ENCODE measurements at places on chromosomes 2 and 18.

- DNase-seq: no peak
Observed at GRCh38 chr2:50582164-50582563, 449.8 kb downstream of the NRXN1 start.

DNA sequence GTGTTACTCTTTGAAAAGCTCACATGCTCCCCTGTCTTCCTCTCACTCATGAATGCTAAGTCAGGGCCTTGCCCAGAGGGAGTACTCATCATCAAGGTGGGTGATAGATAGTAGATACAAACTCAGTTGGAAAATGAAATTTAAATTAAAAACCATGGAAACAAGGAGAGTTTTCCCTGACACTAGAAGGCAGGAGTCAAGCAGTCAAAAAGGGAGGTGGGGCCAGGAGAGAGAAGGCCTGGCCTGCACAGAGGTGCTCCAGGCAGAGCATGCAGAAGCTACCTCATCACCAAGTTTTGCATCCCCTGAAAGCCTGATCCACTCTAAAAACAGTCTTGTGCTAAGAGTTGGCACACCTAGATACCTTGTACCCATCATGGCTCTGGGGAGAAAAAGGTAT, 143.7 kb downstream of the MYO5B start:
- no peak for DNase-seq

DNA sequence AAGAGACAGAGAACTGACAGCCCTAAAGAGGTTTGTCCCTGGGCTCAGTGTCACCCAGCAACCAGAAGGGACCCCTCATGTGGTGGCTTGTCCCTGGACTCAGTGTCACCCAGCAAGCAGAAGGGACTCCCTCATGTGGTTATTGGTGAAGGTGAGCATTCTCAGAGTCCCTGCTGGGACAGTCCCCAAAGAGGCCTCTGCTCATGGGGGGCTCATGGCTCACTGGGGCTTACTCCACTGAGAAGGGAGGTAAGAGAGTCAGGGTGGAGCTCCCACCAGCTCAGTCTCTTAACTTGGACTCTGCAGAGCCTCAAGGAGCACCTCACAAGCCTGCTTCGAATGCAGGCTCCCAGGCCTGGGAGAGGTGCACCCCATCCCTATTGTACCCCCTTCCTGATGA, 145.2 kb upstream of the COPS8 start:
- DNase-seq: no peak

DNA sequence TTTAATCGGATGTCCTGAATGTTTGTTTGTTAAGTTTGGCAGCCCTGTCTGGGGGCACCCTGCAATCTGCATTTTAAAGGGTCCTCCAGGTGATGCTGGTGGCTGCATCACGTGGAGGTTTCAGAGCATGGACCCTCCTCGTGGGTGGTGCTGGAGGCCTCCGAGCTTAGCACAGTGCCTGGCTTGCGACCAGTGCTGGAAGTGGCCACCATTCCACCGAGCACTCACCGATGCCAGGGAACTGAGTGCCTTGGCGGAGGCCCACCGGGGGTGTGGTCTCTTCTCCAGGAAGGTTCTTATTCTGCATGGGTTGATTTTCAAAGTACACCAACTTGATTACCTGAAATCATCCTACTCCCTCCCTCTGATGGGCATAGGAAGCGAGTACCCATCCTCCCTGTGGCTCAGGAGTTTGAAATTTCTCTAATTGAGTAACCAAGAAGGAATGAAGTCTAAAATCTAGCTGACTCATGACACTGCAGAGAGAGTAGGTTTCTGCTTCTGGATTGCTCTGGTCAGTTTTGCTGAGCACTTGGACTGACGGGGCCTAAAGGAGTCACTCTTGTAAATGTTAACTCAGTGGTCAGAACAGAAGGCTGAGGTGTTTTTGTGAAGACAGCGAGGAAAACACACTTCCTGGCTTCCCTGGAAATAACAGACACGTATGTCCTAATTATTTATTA, 58.1 kb upstream of the SLC66A3 start:
- no peak for DNase-seq

DNA sequence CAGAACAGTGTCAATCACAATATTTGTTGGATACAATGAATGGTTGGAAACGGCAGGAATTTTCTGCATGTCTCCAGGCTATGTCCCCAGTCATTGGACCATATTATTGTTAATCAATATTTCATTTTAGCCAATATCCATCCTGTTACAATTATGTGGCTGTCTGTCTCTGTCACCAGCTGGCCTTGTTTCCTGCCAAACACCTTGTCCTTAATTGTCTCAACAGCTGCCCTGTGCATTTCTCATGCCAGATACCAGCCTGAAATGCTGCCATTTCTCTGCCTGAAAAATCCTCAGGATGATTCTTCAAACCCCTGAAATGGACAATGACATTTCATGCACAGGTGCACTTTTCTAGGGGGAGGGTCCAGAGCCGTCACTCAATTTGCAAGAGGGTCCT, 170.6 kb downstream of the ALPK2 start:
- DNase-seq: no peak

All from large intestine (tissue), 12 donors.